ENCODE measurements at places on chromosomes 1 and 21.

DNA sequence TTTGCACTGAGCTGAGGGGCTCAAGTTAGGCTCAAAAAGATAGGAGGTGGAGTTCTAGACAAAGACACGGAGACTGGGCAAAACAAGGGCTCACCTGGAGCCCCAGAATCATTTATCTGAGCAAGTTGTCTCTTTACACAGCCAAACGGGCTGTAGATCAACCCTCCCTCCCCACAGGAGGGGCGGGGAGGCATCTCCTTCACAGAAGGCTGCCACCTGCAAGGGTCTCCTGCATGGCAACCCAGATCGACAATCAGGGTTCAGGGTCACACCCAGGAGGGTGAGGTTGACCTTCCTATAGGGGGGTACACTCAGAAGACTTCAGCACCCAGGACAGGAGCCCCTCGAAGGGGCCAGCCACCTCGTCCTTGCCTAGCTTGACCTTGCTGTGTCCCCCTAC is 84.0 kb downstream of the CD247 start:
- DNase-seq = no peak

DNA sequence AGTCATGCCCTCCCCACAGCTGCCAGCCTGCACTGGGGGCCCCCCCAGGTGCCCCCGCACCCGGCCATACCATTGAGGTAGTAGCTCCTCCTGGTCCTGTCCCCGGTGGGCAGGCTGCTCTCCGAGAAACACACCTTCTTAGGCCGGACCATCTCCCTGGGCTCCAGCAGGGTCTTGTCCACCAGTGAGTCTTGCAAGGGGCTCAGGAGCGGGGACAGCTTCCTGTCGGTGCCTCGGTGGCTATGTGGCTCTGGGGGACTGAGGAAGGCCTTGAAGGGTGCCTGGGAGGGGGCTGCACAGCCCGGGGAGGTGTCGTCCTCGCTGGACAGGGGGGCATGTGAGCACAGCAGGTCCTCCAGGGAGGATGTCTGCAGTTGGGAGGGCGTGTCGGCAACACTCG is 12.9 kb upstream of the FTCD start:
- no peak for DNase-seq

DNA sequence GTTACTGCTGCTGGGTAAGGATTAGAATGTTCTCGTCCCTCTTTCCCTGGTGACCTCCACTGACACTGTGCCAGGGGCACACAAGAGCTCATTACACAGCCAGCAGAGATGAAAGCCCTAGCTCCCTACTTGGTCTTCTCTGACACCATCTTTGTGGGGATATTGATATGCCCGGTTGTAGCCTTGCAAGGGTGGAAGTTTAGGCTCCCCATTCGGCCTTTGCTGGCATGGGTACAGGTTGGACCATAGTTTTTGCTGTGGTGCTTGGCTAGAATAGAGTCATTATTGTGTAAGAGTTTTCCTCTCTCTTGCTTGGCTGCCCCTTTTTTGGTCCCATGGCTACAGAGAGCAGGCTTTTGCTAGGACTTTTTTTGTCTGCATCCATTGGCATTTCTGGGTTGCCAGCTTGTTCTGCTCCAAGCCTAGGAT is 12.3 kb downstream of the RAB4A start:
- DNase-seq = no peak

GRCh38 chr1:25750923-25751605 is 48.9 kb upstream of the SELENON start:
- no peak for DNase-seq

GRCh38 chr1:215397106-215397505 is 170.0 kb upstream of the KCTD3 start:
- DNase-seq = no peak

DNA sequence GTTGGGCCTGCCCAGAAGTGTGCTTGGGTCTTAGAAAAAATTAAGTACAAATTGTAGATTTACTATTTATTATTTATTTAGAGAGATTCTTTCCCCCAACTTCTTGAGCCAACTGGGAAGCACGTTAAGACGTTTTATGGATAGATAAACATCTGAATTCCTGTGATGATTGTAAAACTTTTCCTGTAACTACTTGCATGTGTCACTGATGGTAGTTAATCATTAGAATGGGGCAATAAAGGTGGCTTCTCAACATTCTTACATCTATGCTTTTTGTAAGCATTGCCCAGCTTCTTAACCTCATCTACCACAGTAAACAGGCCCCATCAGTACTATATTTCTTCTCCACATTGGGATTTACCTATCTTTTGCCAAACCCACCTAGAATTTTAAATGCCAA is 559.8 kb downstream of the LMO4 start:
- no peak for DNase-seq

GRCh38 chr1:115012006-115012405 is 17.6 kb upstream of the TSHB start:
- DNase-seq = no peak

GRCh38 chr21:39188521-39189139 is 5.4 kb upstream of the PSMG1 start:
- no peak for DNase-seq
